Mesenchymal stem cell (in vitro differentiated cells and primary cell): ENCODE measurements at places on chromosomes 2 and 18.
A peak's percentile ranks its signal among the peaks of the same experiment; 100 is the strongest.

DNA sequence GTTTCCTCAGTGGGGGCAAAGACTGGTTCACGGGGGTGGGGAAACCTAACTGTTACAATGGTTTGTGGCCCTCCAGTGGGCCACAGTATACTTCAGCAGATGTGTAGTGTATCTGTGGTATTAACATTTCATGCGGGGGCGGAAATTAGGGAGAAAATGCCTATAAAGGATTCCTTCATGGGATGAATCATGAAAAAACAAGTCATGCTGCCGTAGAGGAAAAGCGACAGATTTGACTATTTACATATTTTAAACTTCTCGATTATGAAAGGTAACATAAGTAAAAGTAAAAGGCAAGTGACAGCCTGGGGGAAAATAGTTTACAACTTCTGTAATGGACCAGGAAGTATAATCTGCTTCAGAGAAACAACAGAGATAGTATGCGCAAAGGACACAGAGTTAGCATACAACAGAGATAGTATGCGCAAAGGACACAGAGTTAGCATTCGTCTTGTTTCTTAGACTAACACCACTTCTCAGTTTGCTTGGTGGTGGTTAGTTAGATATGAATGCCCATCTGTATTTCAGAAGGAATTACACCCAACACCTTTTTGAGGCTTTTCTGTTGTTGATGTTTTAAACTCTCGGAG is 41.1 kb downstream of the MRPS9 start:
- DNase-seq: no peak

DNA sequence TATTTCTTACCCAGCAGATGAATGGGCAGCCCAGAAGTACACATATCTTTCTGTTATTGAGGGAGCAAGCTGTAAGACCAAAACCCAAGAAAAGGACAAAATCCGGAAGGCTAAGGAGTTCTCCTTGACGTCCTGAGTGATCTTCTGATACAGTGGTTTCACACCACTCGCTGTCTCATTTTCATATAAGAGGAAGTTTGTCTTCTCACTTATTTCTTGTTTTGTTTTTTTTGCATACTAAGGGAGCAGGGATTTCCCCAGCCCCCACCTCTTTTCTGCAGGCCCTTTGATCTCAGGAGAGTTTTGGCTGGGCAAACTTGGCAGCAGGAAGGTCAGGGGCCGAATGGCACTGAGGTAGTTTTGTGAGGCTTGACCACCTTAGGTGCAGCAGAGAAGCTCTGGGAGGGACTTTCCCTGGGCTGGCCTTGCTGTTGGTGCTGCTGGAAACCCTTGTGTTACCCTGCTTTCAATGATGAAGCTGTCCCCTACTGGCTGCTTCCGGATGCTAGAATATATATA is 13.3 kb downstream of the CHRNA1 start:
- no peak for DNase-seq

- DNase-seq: no peak
These were observed 185.6 kb downstream of the LPIN1 start for GRCh38 chr2:11932048-11932512.

DNA sequence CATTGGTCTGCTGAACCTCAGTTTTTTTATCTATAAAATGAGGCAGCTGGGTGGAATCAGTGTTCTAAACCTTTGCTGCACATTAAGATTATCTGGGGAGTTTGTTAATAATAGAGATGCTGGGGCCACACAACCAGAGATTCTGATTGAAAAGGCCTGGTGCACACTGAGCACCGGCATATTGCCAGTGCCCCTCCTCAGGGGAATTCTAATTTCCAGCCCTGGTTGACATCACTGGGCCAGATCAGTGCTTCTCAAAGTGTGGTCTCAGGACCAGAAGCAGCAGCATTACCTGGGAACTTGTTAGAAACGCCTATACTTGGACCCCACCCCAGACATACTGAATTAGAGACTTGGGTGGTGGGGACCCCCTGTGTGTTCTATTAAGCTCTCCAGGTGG is 112.5 kb downstream of the SETBP1 start:
- no peak for DNase-seq

DNA sequence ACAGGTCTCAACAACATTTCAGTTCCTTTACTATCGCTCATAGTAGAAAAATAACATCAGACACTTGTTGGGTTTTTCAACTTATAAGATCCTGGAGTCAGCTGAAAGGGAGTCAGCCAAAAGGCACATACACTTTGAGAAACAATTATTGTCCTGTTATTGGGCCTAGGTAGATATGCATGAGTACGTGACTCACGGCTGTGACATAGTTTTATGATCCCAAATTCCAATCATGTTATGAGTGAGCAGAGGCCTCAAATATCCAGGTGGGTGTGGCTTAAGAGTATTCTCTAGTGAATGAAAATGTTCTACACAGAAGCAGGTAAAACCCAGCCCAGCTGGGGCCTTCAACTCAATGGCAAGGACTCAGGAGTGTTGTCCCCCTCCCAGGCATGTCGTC is 27.2 kb downstream of the SERPINB8 start:
- DNase-seq: no peak

GRCh38 chr2:221514305-221515040 is 57.6 kb downstream of the EPHA4 start:
- DNase-seq: no peak

DNA sequence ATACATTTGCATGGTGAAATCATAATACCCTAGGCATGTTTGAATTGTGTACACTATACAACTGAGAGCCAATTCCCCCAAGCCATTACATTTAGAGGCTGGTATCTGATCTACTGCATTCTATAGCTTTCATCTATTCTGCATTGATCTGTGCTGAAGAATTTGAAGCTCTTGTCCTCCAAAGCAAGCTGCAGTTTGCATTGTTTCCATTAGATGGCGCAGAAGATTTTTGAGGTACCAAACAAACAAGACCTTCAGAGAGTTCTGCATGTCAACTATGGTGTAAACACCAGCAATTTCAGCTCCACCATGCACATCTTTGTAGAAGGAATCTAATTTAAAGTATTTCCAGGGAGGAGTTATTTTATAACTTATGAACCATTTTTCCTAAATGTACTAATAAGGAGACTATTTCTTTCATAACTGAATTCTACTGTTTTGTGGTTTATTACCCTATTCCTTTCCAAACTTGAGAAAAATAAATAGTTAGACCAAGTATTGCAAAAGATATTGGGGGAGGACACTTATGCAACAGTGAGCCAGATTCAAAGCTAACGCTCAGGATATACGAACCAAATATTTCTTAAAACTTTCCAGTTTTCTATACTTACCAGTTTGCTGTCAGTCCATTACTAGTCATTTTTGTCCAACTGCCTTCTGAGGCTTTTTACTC is 761.8 kb upstream of the ACVR2A start:
- peak; percentile 68 for DNase-seq
